Lower lobe of right lung (tissue), 2 donors: ENCODE measurements at places on chromosomes 2 and 18. TPM values are rescaled to one million over a fixed set of nuclear protein-coding genes. Genes with fewer than 3 reads are reported as not detected.
A peak's percentile ranks its signal among the peaks of the same experiment; 100 is the strongest.

DNA sequence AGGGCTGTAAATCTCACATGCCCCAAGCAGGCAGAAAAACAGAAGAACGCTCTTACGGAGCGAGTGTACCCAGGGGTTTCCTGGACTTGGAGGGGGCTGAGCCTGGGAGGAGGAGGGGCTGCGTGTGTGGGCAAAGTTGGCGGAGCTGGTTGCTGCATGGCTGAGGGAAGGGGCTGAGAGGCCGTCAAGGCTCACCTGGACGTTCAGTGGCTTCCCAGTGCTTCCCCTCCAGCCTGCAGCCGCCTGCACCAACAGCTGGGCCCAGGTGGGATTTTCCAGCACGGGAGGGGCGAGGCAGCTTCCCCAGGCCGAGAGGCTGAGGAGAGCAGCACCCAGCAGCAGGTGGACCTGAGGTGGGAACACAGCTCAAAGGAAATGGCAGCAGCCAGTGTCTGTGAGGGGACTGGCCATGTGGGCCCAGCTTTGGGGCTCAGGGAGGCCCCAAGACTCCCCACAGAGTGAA is 70.6 kb upstream of the CTDP1 start:
- H3K4me3 ChIP-seq = no peak overlapping the region
- H3K27me3 ChIP-seq = peaks cover 3% of the 10 kb centered on the region
- DNase-seq = peak; percentile 15
- H3K36me3 ChIP-seq = no peaks in the 10 kb centered on the region

DNA sequence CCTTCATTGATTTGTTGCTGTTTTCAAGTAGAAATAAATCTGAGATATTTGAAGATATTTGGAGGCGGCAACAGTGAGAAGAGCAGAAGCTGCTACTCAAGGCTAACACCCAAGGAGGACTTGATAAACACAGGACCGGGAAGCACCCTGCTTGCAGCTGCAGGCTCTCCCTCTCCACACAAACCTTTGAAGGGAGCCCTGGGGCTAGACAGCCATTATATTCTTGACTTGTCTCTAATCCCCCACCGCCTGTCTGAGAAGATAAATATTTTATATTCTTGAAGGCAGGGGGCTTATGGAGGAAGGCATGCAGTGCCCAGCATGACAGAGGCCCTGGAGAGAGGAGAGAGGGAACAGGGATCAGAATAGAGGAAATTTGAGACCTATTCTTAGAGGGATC is 50.9 kb upstream of the SMAD2 start:
- H3K36me3 ChIP-seq = no peaks in the 10 kb centered on the region
- H3K27me3 ChIP-seq = no peaks in the 10 kb centered on the region
- no peak for DNase-seq
- H3K27ac ChIP-seq = no peak overlapping the region
- H3K4me3 ChIP-seq = no peak overlapping the region

DNA sequence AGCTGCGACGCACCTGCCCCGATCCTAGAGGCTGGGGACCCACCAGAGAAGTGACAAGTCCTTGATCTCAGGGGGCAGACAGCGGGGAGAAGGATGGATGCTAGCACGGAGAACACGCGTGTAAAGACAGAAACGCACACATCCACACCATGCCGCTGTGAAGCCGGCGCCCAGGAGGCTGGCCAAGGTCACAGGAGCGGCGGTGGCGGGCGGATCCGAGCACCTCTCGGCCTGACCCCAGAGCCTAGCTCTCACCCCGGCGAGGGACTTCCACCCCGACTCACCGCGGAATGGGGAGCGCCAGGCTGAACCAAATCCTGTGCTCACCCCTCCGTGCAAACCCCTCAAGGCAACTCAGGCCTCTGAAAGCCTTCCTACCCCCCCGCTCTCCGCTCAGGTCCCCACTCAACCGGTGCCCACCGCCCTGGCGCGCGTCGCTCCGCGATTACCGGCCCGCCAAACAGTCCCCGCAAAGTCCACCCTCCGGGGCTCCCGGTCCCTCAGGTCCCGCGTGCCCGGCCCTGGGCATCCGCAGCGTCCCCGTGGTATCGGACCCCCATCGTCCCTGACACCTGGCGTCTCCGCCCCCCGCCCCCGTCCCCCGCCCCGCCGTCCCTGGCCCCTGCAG is 460 bp upstream of the LRRFIP1 start:
- peaks cover 36% of the 10 kb centered on the region for H3K4me1 ChIP-seq
- H3K4me3 ChIP-seq = peak overlapping the region; percentile 66
- DNase-seq = no peak
- peak overlapping the region; percentile 64 for H3K27ac ChIP-seq

DNA sequence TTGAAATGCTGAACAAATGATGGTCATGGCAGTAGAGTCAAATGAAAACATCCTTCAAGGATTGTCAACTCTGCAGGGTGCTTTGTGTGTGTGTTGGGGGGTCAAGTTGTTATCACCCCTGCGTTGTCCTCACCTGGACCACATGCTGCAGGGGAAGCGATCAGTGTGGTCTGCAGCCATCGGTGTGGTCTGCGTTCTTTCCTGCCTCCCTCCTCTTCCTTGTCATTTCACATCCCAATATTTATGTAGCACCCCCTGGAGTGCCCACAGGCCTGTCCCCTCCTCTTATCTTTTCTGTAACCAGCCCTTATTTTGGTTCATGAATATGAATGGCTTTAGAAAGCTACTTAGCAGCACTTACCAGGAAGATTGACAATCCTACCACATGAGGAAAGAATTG is 38.9 kb downstream of the UGP2 start:
- H3K36me3 ChIP-seq = peaks cover 38% of the 10 kb centered on the region
- DNase-seq = no peak
- no peak overlapping the region for H3K27ac ChIP-seq

DNA sequence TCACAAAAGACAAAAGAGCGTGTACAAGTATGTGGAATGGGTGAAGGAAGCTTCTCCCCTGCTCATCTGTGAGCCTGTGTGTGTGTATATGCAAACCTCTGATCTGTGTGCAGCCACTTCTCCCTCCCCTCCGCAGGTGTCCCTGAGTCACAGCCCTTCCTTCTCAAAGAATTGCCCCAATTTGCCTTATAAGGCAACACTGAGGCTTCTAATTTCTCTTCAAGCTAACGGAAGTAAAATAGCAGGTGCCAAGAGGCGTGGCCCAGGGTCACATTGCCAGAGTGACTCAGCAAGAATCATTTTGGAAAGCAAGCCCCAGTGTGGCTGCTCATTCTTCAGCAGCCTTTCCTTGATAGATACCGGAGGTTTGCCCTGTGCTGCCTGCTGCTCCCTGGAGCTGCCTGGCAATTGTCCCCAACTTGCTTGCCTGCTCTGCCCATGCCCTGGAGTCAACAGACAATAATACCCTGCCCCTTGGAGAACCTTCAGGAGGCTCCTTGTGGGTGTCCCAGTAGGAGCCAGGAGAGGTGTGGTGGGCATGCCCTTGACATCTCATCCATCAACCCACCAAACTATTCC is 37.3 kb upstream of the BMP10 start:
- H3K4me3 ChIP-seq = no peak overlapping the region
- peaks cover 19% of the 10 kb centered on the region for H3K4me1 ChIP-seq
- H3K27ac ChIP-seq = peak overlapping the region; percentile 5

GRCh38 chr2:64967601-64968000 is 21.6 kb upstream of the SLC1A4 start:
- no peak overlapping the region for H3K4me3 ChIP-seq
- no peaks in the 10 kb centered on the region for H3K4me1 ChIP-seq

DNA sequence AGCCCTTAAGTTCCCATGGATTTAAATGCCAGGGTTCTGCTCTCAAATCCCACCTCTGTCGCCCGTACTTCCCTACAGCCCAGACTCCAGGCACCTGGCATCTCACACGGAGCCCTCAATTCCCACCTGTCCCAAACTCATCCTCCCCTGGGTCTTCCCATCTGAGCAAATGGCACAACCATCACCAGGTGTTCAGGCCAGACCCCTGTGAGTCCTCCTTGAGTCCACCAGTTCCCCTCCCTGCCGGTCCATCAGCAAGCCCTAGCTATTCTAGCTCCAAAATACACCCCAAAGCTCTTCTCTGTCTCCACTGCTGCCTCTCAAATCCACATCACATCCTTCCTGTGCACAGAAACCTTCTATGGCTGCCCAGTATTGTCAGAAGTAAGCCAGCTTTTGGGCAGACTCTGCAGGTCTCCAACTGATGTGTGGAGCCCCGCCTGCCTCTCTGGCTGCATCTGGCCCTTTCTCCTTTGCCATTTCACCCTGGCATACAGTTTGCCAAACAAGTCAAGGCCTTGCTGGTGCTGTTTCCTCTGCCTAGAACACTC is 67.7 kb downstream of the DNMT3A start:
- peaks cover 60% of the 10 kb centered on the region for H3K4me1 ChIP-seq
- H3K4me3 ChIP-seq = no peak overlapping the region
- DNase-seq = no peak
- H3K36me3 ChIP-seq = peaks cover 31% of the 10 kb centered on the region
- no peaks in the 10 kb centered on the region for H3K27me3 ChIP-seq

DNA sequence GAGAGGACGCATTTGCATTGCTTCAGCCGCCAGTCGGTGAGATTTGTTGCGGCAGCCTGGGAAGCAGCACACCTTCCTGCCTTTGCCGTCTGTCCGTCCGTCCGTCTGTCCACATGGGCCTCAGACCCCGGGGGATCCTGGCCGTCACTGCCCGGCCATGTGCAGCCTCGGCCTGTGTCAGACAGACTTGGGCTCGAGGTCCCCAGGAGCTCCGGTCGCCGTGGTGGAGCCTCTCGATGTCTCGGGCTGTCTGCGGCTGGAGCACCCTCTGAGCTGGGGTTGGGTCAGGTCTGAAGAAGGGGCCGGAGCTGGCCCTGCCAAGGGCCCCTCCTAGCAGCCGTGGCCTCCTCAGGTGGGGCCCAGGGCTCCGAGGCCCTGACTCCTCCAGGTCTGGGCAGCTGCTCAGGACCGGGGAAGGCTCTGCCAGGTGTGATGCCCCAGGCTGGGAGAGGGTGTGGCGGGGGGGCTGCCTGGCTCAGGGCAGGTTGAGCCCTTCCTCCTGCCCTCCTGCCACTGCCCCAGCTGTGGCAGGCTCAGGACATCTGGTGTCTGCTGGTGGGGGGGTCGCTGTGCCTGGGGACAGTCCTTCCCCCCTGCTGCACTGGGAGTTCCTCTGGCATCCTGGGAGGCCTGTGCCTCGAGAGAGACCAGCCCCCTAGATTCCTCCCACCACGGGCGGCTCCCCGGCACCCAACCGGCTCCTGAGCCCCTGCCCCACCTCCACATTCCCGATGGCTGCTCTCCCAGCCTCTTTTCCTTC is 11.8 kb downstream of the NEU4 start:
- H3K27me3 ChIP-seq = peaks cover 22% of the 10 kb centered on the region
- DNase-seq = peak; percentile 30
- peaks cover 8% of the 10 kb centered on the region for H3K4me1 ChIP-seq
- H3K4me3 ChIP-seq = no peak overlapping the region
- H3K36me3 ChIP-seq = no peaks in the 10 kb centered on the region

GRCh38 chr18:5900262-5900661 is 4.9 kb upstream of the TMEM200C start:
- H3K27ac ChIP-seq = no peak overlapping the region
- H3K27me3 ChIP-seq = peaks cover 24% of the 10 kb centered on the region
- no peak for DNase-seq

DNA sequence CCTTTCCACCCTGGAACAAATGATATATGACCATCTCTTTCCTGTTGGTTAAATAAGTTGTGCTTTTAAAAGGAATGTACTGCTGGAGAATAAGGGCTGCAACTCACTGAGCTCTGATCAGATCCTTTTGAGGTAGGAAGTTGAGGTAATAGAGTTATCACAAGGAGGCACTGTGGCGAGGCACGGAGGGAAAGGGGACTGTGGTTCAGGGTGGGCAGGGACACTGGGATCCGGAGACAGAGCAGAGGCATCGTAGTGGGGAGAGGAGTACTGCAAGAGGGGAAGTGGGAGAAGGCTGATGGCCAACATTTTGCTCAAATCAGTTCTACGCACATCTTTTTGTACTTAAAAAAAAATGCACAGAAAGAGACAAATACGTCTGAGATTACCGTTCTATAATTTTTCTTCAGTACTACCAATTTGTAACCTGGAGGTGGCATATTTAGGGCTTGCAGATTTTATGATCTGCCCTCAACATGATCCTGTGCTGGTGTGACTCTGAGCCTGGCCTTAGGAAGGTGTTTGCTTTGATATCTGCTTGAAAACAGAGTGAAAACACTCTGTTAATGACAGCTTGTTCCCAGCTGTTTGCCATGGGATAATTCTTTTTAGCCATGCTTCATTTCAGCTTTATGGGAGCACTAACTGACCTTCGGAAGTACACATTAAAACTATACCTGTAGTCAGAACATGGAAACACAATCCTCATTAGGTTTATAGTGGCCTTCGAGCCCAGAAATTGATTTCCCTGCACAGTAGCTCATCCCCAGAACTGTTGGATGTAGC is 168.1 kb downstream of the KCNE4 start:
- no peaks in the 10 kb centered on the region for H3K27me3 ChIP-seq
- no peaks in the 10 kb centered on the region for H3K36me3 ChIP-seq
- no peak overlapping the region for H3K4me3 ChIP-seq
- H3K4me1 ChIP-seq = no peaks in the 10 kb centered on the region
- DNase-seq = no peak
- H3K27ac ChIP-seq = no peak overlapping the region

DNA sequence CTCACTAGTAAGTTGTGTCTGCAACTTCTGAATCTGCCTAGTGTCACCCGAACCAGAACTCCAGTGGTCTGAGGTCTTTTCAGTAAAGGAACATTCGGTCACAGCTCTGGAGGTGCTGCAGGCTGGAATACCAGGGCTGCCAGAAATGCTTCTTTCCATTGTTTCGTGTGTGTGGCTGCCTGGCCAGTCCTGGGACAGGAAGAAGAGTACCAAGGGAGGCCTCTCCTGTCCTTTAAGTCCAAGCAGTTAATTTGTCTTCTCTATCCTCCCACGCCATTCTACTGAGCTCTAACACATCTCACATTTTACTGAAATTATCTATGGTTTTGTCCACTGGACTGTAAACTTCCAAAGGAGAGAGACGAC is 196.0 kb downstream of the LNPK start:
- H3K4me3 ChIP-seq = no peak overlapping the region
- DNase-seq = no peak

DNA sequence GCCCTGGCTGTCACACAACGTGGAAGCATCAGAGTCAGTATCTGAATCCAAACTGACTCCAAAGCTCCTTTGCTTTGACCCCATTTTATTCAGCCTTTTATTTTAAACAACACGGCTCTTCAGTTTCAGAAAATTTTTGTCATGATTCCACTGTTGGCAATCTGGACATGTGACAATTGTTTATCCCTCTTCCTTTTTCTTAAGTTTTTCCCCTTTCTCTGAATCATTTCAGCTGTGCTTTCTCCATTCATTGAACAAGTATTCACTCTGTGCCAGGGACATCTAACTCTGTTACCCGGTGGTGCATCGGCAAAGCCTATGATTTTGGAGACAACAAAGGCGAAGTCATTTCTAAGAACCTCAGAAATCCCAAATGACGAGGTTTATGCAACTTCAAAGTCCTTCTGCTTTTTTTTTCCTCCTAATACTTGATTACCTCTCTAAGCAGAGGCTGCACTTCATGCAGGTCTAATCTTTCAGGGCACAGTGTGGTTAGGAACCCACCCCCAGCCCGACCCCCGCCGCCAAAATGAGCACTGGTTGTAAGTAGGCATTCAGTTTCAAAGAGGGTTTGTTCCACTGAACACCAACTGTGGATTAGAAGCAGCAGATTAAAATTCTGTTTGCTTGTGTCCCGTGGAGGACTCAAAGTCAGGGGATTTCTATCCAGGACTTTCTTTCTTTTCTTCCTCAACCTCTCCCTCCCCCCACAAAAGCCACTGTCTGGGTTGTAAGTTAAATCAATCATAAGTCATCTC is 18.6 kb downstream of the ST6GAL2 start:
- DNase-seq = no peak
- H3K36me3 ChIP-seq = no peaks in the 10 kb centered on the region
- no peak overlapping the region for H3K27ac ChIP-seq
- H3K4me1 ChIP-seq = no peaks in the 10 kb centered on the region
- no peak overlapping the region for H3K4me3 ChIP-seq
- H3K27me3 ChIP-seq = no peaks in the 10 kb centered on the region

The RNF25 gene
- 21.5 TPM for total RNA-seq

The ZNF804A gene
- total RNA-seq = 1.3 TPM

The DSC2 gene
- total RNA-seq = 17.6 TPM

The CSRNP3 gene
- total RNA-seq = 2.3 TPM

The ALPI gene
- not detected for total RNA-seq

The KLHL14 gene
- total RNA-seq = 0.24 TPM

The GALNT13 gene
- total RNA-seq = 2.4 TPM
